ENCODE measurements at places on chromosomes 5 and 9.

DNA sequence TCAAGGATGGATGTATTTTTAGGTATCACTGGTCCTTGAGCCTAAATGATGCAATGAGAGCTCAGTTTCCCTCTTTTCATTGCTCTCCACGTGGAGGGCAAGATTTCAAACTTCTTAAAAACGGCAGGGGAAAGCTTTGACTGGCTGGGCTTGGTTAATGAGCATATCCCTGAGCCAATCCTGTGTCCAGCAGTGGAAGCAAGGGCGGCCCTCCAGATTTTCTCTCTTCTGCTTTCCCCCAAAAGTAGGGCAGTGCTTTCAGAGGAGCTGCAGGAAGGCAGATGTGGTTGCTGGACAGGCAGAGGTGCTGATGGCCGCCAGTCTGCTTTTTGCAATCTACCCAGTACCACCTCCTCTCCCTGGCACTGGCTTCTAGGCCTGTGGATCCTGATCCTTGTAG is 30.0 kb upstream of the TBC1D2 start:
- no peak for DNase-seq

- DNase-seq, result no peak
These were observed 15.8 kb downstream of the ERGIC1 start for GRCh38 chr5:172849606-172850453.

DNA sequence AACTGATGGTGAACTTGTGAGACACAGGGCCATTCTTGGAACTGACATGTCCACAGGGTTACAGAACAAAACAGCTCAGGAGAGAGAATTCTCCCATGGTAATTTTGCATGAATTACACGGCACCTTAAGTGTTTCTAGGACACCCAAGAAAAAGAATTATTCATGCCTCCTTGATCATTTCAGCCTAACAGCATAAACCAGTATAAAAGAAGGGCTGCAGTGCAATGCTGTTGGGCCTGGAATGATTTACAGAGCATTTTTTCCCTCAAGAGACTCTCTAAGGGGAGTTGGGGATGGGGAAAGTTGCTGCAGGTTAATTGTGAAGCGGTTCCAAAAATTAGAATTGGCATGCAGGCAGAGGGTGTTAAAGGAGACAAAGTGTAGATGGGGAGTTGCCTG is 136.4 kb upstream of the FBXL7 start:
- DNase-seq, result no peak

- no peak for DNase-seq
These were observed 146.2 kb upstream of the GPR151 start for GRCh38 chr5:146662229-146662628.

GRCh38 chr9:127654619-127655018 is 42.5 kb downstream of the STXBP1 start:
- DNase-seq, result no peak

- no peak for DNase-seq
These were observed 10.4 kb downstream of the FREM1 start for GRCh38 chr9:14899815-14900193.

GRCh38 chr9:136661641-136662325 is 933 bp upstream of the EGFL7 start:
- no peak for DNase-seq

GRCh38 chr9:136667940-136668760 is 5.4 kb downstream of the EGFL7 start:
- DNase-seq, result no peak

DNA sequence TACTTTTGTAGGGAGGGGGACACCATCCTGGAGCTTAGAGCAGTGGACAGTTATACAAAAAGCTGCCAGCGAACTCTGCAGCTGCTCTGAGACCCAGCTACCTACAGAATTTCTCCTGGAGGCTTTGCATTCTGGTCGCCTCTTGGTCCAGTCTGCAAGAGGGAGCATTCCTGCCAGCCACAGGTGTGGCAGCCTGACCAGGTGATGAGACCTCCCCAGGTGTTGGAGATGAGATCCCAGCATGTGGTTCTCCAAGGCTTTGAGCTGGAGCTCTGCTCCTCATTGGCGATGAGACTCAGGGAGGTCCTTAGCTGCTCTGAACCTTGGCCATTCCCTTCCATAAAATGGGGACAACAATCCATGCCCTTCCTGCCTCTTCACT is 69.3 kb downstream of the RGS3 start:
- no peak for DNase-seq

- DNase-seq, result no peak
These were observed 402.4 kb downstream of the ARHGEF28 start for GRCh38 chr5:74028406-74028805.

DNA sequence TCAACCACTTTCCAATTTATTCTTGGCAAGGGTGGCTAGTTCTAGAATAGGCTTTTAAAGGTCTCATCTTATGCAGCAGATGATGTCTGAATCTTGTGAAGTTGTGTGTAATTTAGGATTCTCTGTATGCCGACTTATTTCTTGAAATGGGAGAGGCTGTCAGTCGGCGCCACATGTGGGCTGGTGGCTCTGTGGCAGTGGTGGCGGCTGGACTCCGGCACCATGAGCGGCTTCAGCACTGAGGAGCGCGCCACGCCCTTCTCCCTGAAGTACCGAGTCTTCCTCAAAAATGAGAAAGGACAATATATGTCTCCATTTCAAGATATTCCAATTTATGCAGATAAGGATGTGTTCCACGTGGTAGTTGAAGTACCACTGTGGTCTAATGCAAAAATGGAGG is 8.3 kb upstream of the ATP6V0E1 start:
- DNase-seq, result no peak

GRCh38 chr5:158737536-158738027 is 362.1 kb downstream of the EBF1 start:
- no peak for DNase-seq

DNA sequence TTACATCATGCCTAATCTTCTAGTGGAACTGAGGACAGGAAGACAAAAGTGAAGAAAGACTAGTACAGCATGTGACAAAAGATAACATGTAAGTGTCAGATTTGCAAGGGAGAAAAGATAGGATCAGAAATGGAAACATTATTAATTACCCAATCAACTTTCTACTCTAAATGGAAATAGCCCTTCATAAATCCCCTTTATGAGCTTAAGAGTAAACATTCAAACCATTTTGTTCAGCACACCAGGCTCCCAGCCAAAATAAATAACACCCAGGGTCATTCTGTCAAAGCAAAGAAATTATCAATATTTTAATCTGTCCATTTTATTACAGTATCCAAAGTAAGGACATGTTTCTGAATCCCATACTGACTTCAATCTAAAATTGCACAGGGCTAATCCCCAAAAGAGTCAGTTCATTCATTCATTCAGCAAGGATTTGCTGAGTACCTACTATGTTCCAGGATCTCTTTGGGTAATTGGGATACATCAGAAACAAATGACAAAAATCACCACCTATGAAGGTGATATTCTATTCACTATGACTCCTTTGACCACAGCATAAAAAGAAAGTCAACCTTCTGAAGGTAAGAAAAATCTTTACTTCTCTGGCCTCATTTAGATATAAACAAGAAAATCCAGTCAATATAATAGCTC is 5.3 kb downstream of the PRELID2 start:
- no peak for DNase-seq

DNA sequence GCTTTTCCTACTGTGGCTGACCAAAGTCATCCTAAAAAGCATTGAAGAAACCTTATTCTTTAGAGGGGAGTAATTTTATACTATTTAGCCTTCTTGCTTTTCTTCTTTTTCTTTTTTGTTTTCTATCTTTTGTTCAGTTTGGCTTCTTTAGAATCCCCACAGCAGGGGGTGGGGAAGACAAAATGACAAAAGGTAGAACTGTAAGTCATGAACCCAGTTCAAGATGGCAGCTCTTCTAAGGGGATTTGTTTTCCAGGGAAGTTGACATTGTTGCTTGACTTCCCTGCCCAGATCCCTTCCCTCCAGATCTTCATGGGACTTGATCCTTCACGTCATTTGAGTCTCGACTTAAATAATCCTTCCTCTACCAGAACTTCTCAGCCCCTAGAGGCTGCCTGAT is 692.4 kb upstream of the DMAC1 start:
- DNase-seq, result no peak

DNA sequence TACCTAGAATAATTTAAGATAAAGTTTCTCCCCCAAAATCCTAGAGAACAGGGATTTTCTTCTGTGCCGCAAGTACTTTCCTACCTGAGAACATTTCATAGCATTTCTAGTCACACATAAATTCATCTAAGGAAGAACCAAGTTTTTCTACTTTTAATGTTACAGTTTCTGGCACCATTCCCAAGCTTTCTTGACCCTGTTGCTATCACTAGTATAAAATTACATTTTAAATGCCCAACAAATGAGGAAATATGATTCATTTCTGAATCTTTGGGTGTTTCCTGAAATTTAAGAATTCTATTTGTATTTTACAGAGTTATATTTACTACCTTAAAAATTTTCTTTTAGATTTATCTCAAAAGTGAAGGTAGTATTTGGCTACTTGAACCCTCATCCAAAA is 137.8 kb downstream of the LPAR1 start:
- no peak for DNase-seq

DNA sequence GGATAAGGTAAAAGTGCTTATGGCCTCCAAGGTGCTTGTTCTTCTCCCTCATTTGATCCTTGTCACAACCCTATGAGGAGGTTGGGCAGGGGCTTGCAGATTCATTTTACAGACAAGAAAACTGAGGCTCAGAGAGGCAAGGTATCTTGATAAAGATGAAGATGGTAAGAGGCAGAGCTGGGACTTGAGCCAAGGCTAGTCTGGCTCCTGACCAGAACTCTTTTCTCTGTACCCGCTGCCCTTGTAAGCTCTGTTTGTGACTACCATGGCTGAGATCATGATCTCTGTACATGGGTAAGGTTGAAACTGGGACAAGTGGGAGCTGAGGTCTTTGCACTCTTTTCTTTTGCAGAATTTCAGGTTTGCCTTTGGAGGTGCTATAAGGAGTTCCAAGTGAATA is 33.6 kb downstream of the SEC61B start:
- DNase-seq, result no peak

- DNase-seq, result no peak
These were observed 50.2 kb downstream of the SMC2 start for GRCh38 chr9:104144336-104144735.

DNA sequence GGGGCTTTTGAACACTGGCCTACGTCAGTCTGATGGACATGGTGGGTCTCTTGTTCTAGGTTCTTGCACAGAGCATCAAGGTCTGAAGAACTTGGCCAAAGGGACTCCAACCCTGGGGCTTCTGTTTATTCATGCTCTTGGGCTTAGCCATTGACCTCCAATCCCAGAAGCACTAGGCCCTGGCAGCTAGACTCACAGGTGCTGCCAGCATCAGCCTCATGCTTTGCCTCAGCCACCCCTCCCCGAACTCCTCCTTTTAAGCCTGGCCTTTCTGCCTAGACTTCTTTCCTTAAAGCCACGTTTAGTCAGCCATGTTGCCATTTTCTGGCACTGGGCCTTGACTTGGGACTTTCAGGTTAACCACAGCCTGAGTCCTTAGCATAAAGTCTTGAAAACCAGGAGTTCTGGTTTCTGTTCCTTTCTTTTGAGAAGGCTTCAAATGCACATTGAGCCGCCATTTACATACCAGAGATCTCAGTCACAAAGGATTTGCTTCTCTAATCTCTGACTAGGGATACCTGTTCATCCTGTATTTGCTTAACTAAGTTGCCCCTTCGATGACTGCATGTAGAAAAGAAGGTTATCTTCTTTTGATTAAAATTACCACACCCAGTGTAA is 54.7 kb downstream of the ANGPTL2 start:
- no peak for DNase-seq

DNA sequence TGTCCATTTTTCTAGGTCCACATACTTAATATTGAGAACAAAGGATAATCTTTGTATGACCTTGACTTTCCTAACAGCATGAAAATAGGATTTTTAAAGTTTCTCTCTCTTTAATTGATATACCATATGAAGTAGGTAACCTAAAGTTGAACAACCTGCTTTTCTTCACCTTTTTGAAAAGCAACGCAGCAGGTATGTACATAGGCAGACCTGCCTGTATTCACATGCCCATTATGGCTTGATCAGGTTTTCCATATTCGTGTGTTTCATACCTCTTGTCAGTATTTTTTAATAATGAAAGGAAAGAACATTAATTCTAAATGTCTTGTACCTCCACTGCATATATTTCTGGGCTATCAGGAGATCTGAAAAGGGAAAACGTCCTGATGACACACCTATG is 1.5 kb upstream of the ADAMTSL1 start:
- DNase-seq, result no peak
